AG04450 (cell line): ENCODE measurements at places on chromosomes 12 and 14.

- DNase-seq = no peak
These were observed 9.5 kb downstream of the TBX3 start for GRCh38 chr12:114674251-114675047.

- DNase-seq = no peak
These were observed 427 bp downstream of the SLC6A12 start for GRCh38 chr12:213527-213932.

DNA sequence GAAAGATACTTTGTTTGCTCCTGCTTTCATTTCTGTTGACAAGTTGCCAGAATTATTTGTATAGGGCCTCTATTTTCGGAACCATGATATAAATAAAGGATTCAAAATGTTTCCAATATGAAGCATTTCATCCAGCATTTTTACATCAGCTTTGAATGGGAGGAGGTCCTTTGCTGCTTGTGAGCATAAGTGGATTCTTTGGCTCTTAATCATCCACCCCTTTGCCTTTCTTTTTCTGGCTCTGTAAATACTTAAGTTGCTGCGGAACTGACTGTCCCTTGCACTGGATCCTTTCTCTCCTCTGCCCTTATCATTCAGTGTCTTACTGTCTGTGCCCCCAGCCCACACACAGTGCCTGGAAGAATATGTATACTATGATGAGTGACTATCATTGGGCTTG is 357.3 kb upstream of the RGS6 start:
- peak; percentile 66 for DNase-seq

DNA sequence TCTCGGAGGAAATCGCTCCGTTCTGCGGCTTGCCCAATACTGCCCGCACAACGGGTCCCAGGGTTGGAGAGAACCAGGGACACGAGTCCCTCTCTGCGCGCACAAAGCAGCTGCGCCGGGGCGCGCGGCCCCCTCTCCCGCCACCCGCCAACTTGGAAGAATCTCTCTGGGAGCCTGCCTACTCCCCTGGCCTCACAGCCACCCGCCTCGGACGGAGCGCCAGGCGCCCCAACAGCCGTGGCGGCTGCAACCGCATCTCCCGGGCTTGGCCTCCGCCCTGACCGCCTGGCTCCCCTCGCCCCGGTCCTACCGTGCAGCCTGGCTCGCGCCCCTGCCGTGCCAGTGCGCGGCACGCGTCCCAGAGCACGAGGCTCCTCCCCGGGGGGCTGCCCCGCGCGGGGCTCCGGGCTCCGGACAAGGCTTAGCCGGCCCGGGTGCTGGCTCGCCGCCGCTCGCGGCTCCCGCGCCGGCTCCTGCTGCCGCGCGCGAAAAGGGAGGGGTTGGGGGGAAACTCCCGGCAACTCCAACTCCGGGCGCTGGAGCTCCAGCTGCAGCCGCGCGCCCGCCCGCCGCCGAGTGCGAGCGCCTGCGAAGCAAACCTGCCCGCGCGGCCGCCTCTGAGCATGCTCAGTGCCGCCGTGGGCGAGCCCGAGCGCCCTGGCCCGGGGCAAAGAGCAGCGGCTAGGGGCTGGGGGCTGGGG is at the start of gene STXBP6:
Gene STXBP6 (minus strand): TSS at position 580 of the 701 bp plus-strand sequence. CDS start 75,329 bp downstream, outside the sequence.
- DNase-seq = no peak

GRCh38 chr14:30291216-30291615 is 267.7 kb upstream of the G2E3 start:
- no peak for DNase-seq

DNA sequence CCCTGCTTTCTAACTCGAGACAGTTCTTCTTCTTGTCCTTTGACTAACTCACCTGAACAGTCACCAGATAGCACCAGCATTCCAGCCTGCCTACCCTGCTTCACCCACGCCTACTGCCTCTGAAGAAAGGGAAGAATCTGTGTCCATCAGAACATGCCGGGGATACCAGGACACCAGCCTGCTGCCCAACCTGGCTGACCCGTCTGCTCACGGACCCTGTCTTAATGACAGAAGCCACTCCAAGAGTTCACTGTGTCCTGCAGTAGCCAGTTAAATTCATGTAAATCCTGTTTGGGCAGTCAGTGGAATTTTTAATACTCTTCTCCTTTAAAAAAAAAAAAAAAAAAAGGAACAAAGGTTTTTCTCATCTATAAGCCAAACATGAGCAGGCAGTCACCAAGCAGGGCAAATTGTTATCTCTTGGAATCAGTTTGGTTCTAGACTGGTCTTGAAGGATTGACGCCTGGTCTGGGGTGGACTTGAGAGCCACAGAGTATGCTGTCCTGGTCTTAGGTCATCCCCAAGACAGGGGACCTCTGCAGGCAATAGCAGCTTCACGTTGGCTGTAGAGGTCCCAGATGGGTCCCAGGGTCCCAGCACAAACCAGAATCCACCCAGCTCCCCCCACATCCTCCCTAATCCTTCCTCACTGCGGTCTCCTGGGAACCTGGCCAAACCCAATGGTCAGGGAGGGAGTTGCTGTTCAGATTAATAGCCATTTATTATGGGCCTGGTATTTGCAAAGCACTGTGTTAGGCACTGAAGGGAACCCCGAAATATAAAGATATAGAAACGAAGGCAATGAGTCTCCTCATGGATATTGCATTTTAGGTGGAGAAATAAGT is 181.1 kb upstream of the HIF1A start:
- no peak for DNase-seq

- peak; percentile 41 for DNase-seq
These were observed 411.9 kb downstream of the FUT8 start for GRCh38 chr14:65824285-65824977.

DNA sequence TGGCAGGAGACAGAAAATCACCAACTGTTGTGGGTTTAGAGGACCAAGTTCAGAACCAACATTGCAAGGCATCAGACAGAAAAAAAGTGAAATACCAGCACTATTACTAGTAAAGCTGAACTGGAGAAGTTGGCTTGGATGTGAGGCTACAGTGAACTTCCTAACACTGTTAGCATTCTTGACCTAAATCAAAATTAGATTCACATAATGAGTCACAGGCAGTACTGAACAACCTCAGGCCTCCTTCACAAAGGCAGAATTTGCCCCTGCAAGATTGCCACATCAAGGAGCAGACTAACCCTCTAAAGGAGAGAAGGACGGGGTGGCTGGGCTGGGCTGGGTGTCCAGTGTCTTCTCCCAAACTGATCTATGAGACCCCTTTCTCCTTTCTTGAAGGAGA is 539.7 kb downstream of the SNAPC1 start:
- peak; percentile 48 for DNase-seq

- peak; percentile 82 for DNase-seq
These were observed 8.8 kb downstream of the ALDH2 start for GRCh38 chr12:111775205-111776193.

DNA sequence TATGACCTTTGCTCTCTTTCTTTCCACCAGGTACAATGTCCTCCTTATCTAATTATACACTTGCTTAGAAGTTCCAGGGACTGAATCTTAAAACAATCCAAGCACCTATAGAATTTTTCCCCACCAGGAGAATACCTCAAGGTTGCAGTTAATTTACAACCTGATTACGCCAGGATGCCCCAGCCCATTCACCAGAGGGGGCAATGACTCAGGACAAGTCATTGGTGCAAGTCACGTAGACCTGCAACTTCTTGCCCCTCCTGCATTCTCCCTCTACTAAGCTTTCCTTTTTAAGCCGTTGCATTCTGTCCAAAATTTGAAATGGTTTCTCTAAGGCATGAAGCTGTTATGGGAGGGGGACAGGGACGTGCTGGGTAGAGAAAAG is 111.1 kb upstream of the SCAF11 start:
- DNase-seq = no peak

GRCh38 chr12:120739031-120739762 is 13.6 kb downstream of the ACADS start:
- DNase-seq = no peak

- DNase-seq = no peak
These were observed 73.3 kb downstream of the NCOR2 start for GRCh38 chr12:124493809-124494750.

- no peak for DNase-seq
These were observed 50.3 kb downstream of the BAZ1A start for GRCh38 chr14:34824826-34825225.

DNA sequence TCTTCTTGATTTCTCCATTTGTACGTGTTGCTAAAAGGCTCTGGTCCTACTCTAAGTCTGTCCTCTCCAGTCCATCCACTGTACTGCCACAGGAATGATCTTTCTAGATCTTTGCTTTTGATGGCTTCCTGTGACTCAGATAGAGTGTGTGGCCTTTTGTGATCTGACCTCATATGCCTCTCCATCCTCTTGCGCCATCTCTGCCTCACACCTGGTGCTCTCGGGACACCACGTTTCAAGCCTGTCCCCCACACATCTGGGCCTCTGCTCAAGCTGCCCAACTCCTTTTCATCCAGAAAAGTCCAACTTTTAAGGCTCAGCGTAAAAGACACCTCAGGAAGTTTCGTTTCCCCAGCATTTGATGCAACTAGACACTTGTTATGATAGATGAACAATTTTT is 39.0 kb downstream of the DCAF4 start:
- DNase-seq = peak; percentile 6

DNA sequence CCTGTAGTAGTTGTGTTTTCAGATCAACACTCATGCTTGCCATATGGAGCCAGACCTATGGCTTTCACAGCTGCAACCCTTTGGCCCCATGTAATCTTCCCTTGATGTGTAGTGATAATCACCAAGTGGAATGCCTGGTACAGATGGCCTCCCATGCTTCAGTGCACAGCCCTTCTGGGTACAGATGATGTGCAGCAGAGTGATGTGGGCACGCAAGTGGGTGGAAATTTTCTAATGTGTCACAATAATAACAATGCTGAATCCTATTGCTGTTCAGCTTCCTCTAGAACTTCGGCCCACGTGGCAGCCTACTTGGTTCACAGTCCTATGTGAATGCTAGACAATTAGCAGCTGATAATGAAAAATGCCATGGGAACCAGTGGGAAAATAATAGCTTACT is 188.1 kb downstream of the SNAPC1 start:
- no peak for DNase-seq

GRCh38 chr12:66393890-66394289 is 91.6 kb downstream of the HELB start:
- no peak for DNase-seq

DNA sequence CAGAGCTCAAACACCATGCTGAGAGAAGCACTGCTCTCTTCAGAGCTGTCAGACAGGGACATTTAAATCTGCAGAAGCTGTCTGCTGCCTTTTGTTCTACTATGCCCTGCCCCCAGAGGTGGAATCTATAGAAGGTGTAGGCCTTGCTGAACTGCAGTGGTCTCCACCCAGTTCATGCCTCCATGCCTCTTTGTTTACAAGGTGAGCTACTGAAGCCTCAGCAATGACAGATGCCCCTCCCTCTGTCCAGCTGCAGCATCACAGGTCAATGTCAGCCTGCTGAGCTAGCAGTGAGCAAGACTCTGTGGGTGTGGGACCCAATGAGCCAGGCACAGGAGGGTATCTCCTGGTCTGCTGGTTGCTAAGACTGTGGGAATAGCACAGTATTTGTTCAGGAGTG is 25.4 kb upstream of the CCDC198 start:
- no peak for DNase-seq

DNA sequence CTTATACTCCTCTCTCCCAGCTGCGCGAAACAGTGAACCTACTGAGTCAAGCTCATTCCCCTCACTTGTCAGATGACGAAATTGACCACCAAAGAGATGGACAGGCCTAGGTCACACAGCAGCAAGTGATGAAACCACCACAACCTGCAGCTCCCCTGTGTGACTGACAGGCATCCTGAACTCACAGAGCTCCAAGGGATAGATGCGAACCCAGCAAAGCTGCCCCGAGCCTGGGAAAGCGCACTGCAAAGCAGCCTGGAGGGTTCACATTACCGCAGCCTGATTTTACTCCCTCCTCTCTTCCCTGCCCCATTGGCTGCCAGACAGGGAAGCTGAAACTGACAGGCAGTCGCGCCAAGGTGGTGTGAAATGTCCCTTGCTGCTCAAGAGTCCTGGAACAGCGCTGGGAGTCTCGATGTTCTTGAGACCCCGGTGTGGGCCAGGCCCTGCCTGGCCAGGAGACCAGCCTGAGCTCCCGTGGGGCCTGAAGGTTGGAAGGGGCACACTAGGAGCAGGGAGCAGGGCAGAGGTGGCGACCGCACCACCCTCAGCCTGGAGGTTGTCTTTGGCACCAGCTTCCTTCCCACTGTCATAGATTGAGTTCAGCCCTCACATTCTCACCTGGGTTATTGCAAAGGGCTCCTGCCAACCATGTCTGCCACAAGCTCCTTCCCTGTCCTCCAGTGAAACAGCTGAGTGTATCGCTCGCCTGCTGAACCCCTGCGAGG is 36.3 kb downstream of the SNRNP35 start:
- DNase-seq = no peak

- DNase-seq = no peak
These were observed 67.6 kb upstream of the CCDC60 start for GRCh38 chr12:119266963-119267362.

- no peak for DNase-seq
These were observed 46.8 kb upstream of the AMN start for GRCh38 chr14:102875652-102876051.

DNA sequence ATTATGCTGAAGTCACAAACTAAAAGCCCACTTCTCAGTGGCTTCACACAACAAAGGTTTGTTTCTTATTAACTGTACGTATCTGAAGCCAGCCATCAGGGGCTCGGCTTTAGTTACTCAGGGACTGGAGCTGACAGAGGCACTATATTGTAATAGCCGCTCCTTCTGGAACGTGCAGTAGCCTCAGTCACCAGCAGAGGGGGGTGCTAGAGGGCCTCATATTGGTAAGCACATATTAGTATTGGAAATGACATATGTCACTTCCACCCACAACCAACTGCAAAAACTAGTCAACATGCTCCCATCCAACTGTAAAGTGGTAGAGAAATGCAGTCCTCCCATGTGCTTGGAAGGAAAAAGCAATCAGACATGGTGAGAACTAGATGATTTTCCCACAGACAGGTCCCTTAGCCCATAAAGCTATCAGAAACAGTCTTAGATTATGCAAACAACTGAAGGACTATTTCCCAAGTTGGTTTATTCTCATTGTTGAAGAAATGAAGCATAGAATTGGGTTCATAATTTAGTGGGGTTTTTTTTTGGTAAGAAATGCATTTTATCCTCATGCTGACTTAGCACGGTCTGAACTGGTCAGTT is 183.6 kb upstream of the G2E3 start:
- peak; percentile 10 for DNase-seq
